ENCODE measurements at places on chromosomes 7 and 10.

DNA sequence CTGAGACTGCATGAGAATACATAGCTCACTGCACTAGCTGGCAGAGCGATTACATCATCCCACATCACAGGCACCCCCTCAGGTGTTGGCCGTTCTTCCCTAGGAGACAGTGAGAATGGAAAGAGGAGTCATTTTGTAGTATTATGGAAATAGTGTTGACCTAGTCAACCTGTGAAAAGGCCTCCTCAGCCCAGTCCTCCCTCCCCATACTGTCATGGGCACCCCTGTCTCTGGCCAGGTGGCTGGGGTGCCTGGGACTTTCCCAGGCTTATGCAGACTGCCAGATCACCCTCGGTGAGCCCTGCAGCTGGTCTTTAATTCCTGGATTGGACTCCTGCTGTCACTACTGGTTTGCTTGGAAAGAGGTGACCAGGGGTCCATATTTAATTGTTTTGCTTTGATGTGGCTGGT is 4.0 kb downstream of the INPP5A start:
- DNase-seq, result no peak

DNA sequence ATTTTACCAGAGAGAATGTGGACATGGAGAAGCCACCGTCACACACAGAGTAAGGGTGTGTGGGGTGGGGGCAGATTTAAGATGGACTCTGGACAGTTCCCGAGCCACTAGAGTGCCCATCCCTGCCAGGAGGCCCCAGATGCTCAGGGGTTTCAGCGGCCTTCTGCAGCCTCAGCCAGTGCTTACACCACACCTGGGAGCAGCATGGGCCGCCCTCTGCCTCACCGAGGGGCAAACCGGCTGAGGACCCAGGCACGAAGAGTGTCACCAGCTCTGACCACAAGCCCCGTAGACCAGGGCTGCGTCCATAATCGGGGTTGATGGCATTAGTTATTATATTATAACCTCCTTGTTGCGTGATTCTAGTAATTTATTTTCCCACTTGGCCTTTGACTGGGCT is 6.7 kb upstream of the MNX1 start:
- no peak for DNase-seq

DNA sequence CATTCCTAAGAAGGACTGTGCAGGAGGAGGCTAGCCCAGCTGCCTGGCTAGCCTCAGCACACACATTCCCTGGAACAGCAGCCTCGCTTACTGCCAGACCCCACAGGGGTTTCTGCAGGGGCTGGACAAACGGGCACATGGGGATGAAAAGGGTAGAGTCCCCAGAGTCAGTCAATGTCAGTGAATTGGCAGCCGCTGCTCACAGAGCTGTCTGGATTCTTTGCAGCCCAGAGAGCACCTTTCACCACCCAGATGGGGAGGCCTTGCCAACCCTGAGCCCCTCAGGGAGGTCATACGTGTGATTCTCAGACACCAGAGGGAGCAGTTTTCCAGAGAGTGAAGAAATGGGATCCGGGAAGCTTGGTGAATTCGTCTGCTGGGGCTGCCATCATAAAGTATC is 143.3 kb downstream of the KCNMA1 start:
- no peak for DNase-seq

GRCh38 chr10:6516281-6516928 is 63.7 kb downstream of the PRKCQ start:
- no peak for DNase-seq

Measured in esophagus squamous epithelium (tissue), 5 donors.